LHCN-M2 (cell line): ENCODE measurements at places on chromosomes 4 and X. TPM values are rescaled to one million over a fixed set of nuclear protein-coding genes. Genes with fewer than 3 reads are reported as not detected.

Gene BRS3
- not detected in 2 replicates for total RNA-seq

Gene SLIT2
- total RNA-seq = 2.0 and 2.8 TPM in 2 replicates

Gene SPANXA2
- not detected in 2 replicates for total RNA-seq

Gene KIF4A
- 38.9 and 42.1 TPM in 2 replicates for total RNA-seq

Gene DCX
- not detected in 2 replicates for total RNA-seq

Gene FAM114A1
- total RNA-seq = 208 and 240 TPM in 2 replicates

Gene SLC6A14
- not detected in 2 replicates for total RNA-seq

Gene HHIP
- total RNA-seq = 1.7 and 3.7 TPM in 2 replicates

Gene GC
- total RNA-seq = not detected in 2 replicates

Gene GPRASP1
- total RNA-seq = 1.5 and 2.0 TPM in 2 replicates

Gene PCDH10
- total RNA-seq = 1.0 and 1.3 TPM in 2 replicates

DNA sequence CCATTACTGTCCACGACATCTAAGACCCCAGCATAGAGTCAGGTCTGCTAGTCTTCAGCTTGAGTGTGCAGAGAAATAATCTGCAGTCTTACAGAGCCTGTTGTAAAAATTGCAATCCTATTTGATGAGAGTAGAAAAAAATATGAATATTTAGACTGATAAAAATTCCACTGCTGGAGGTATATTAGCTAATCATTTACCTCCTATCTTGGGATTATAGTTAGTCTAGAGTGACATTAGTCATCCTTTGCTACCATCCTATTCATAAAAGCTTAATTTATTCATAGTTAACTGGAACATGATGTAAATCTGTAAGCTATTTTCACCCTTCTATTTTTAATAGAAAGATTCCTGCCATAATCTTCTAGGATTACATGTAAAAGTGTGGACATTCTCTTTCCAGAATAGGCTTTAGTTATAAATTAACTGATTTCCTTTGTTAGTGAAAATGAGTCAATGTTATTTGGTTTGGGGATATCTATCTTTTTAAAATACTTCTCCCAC is 26.7 kb downstream of the C4orf54 start:
- DNase-seq = no peak

GRCh38 chr4:112813790-112814189 is 176.8 kb downstream of the LARP7 start:
- peak; percentile 77 for DNase-seq

GRCh38 chrX:152154050-152154449 is 15.7 kb upstream of the MAGEA10 start:
- no peak for DNase-seq

GRCh38 chr4:180098586-180098985 is 2144.6 kb upstream of the TENM3 start:
- DNase-seq = no peak

DNA sequence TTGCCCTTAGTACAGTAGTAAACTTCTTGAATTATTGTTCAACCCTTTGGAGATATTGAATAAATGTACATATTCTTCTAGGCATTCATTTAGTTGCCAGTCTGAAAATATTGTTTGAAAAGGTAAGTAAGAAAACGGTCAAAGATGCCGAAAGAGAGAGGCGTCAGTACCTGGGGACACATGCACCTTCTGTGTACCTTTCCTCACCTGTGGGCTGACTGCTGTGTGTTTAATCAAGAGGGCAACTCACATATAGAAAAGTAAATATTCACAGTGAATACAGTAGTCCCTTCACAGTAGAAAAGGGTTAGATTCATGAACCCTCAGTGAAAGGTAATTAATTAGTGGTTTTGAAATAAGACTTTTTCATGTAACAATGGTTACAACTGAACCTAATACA is 6.9 kb downstream of the ANXA10 start:
- no peak for DNase-seq

DNA sequence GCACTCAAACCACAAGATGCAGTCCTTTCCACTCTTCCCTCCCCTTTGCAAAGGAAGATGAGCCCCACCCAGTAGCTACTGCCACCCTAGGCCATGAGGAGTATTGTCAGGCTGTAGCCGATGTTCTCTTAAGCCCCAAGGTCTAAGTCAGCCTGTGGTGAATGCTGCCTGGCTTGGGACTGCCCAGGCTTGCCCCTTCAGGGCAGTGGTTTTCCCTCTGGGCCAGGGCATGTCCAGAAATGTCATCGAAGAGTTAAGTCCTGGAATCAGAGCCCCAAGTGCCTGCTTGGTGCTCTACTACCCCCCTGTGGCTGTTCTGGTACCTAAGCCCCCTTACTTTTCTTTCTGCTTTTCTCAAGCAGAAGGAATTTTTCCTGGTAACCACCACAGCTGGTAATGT is 11.8 kb upstream of the PGK1 start:
- DNase-seq = peak; percentile 68

GRCh38 chr4:153084980-153085630 is 119.1 kb upstream of the TRIM2 start:
- peak; percentile 49 for DNase-seq

DNA sequence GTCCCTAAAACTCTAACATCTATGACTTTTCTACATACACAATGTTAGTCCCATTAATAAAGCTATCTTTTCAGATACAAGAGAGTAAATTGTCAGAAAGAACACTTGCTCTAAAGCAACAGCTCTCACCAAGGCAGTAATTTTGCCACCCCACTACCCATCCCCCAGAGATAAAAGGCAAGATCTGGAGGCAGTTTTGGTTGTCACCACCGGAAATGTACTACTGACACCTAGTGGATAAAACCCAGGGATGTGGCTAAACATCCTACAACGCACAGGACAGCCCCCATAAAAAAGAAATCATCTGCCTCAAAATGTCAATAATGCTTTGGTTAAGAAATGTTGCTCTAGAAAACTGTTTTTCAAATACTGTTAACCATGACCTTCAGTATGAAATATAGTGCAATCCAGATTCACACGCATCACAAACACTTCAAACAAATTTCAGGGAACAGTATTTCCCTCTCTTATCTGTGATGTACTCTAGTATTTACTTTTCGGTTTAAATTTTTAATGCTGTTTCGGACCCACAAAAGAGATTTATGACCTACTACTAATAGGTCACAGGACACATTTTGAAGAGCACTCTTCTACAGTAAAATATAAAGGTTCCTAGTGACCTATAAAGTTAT is 5.1 kb downstream of the FBXL5 start:
- DNase-seq = peak; percentile 69

GRCh38 chr4:8202108-8203051 is 3.3 kb downstream of the SH3TC1 start:
- no peak for DNase-seq

DNA sequence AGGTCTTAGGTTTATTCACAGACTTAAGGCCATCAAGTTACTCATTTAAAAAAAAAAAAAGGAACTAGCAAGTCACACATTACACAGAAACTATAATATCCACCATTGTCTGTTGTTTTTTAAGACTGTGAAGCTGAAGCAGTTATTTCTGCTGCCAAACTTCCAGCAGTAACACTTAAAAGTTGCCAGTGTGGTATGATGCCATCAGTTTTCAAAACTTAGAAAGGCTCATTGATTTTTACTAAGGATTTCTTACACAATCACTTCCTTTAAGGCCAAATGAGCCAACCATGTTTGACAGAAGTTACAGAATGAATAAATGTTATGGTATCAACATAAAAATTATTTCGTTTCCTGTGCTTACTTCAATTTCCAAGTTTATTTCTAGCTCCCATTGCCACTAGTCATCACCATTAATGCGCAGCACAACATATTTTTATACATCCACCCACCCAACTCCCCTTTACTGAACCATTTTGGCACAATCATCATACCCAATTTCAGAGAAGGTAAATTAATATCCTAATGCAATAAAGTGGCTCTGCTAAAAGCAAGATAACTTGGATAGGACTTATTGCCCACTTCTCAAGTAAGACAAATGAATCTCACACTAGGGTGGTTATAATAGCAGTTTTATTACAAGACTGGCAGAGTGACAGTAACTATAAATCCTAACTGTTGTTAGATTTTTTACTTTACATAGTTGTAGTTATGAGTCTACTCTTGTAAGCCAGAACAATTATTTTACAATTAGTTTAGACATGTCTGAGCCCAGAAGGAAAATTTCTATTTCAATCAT is 13.1 kb downstream of the PDGFC start:
- DNase-seq = no peak

DNA sequence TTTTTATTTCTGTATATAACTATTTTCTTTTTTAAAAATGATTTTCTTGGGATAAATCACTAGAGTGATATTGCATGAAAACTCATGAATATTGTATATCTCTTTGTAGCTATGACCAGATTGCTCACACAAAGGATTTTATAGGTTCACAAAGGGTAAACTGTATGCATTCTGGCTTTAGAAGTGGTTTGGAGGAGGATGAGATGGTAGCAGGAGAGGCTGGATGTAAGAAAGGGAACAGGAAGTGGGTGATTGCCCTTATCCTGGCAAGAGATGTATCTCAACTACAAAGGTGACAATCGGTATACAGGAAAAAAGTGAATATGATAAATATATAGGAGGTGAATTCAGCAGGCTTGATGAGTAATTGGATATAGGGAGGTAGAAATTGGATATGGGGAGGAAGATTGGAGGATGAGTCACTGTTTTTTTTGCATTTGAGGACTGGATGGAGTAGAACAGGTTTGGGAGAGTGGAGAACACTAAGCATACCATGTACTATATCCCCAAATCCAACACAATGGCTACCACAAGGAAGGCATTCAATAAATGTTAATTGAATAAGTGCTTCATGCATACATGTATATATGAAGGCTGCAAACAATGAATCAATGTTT is 9.9 kb downstream of the FGG start:
- DNase-seq = peak; percentile 9

GRCh38 chrX:72046447-72046846 is 85.3 kb downstream of the RTL5 start:
- DNase-seq = no peak

- DNase-seq = no peak
Measured at GRCh38 chr4:75110061-75110460, 177.1 kb downstream of the PARM1 start.

- DNase-seq = no peak
Measured at GRCh38 chr4:73866246-73866645, 2.9 kb upstream of the CXCL1 start.

- DNase-seq = peak; percentile 37
Measured at GRCh38 chr4:173333658-173334084, 487 bp downstream of the HMGB2 start.

DNA sequence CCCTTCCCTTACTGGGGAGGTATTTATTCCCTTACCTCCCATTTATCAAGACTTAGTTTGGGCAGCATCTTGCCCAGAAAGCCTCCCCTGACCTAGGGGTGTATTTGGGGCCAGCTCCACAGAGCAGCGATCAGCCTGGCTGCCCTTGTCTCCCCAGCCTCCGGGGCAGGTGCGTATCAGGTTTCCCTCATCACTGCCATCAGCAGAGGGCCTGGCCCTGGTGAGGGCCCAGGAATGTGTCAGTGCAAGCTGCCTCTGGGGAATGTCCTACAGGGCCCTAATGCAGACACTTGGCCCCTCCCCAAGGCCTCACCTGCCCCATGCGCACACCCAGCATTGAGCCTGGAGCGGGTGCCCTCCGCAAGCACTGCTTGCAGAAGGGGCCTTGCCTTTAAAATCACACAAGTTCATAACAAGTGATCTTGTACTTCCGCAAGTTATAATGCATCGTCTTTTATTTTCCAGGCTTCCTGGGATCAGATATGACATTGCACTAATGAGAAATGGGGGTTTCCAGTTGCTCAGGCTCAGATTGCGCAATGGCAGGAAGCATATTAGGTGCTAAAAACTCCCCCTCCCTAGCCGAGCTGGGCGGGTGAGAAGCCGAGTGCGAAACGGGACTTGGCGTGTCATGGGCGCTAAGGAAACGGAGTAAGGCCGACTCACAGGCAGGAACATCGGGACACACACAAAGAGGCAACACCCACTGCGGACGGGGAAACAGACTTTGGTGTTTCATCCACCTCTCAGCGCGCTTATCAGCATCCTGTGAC is 25.4 kb upstream of the AFAP1 start:
- no peak for DNase-seq

DNA sequence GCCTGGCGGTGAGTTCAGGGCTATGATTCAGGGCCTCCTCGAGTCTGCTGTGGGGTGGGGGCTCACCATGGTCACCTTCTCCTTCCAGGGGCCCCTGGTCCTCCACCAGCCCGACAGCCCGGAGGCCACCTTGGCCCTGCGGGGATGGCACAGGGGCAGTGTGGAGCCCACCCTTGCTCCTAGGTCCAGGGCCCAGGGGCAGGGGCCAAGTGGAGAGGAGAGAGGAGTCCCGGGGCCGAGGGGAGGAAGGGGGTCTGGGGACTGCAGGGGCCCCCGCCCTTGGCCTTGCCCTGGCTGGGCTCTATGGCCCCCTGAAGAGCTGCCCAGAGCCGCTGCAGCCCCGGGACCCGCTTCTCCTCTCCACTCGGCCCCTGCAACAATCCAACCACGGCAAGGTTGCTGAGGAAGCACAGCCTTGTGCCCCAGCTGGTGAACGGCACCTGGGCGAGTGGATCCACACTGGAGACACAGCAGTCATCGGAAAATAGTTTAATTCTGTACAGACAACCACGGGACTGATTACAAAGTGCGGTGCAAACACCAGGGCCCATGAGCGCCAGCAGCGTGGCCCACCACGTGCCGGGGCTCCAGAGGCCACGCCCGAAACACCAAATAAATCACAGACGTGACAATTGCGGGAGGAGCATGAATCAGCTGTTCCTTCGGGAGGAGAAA is 23.0 kb upstream of the CPLX1 start:
- DNase-seq = no peak

DNA sequence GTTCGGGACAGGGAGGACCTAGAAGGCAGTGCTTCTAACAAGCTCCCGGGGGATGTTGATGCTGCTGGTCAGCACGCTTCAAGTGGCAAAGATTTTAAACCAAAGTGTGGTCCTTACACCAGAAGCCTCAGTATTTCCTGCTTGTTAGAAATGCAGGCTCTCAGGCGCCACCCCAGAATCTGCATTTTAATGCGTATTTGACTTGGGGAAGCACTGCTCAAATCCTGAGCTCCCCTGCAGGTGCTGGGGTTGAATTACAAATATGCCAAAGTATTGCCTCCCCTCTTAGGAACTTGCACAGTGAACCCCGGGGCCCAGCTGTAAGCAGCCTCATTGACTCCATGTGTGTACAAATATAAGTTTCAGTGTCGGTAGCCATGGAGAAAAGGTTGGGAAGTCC is 70.8 kb upstream of the RAI2 start:
- no peak for DNase-seq

DNA sequence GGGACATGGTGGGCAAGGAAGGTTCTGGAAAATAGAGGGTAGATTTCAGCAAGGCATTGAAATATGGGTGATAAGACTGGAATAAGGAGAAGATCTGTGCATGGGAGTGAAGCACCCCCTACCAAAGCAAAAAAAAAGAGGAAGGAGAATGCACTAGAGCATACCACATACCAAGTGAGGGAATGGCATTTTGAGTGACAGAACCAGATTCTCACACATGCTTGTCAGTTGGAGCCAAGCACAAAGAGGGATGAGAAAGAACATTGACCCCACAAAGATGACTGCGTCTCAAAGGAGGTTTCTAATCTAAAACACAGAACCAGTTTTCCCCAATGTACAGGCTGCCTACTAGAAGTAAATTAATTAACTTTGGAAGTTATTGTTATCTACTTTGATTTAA is 140.3 kb upstream of the SMAD1 start:
- DNase-seq = peak; percentile 67
